ENCODE measurements at places on chromosomes 7 and 10.

DNA sequence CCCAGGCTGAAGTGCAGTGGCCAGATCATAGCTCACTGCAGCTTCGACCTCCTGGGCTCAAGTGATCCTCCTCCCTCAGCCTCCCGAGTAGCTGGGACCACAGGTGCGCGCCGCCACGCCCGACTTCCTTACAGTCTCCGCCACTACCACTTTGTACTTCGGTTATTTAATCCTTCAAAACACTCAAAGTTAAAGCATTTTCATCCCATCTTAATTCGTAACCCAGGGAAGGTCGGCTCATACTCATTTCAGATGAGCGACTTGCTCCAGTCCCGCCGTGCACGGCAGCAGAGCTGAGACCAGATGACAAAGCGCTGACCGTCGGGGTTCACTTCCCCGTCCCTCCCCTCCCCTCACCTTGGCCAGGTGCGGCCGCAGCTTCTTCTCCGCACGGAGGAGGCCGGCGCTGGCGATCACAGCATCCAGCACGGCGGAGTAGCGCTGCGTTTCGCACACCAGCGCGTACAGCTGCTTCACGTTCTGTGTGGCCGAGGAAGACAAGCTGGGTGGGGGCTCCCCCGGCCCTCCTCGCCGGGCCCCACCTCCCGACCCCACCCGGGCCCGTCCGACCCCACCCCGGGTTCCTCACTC lies 457 bp downstream of the NSUN5 start:
- no peak for DNase-seq

DNA sequence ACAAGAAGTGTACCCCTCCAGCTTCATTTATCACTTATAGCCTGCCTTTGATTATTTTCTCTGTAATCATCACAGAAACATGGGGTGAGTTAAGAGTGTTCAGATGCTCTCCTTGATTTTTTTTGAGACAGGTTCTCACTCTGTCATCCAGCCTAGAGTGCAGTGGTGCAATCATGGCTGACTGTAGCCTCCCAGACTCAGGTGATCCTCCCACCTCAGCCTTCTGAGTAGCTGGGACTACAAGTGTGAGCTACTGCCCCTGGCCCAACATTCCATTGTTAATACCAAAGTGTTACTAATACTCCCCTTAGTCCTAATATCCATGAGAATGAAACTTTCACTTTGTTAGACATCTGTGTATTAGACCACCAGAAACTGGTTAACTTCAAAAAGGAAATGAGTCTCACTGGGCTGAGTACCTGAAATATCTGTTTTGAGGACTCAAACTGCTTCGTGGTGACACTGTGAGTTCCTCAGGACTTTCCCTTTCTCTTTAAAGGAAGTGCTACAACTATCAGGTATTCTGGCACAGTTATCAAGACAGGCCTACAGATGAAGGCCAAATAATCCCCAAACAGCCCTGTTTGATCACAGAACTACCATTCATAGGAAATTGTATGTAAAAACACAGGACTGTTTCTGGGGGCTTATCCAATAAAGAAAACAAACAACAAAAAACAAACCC lies 20.5 kb upstream of the CFAP70 start:
- no peak for DNase-seq

- DNase-seq = no peak
These were observed 316.5 kb upstream of the PHF14 start for GRCh38 chr7:10657201-10657600.

DNA sequence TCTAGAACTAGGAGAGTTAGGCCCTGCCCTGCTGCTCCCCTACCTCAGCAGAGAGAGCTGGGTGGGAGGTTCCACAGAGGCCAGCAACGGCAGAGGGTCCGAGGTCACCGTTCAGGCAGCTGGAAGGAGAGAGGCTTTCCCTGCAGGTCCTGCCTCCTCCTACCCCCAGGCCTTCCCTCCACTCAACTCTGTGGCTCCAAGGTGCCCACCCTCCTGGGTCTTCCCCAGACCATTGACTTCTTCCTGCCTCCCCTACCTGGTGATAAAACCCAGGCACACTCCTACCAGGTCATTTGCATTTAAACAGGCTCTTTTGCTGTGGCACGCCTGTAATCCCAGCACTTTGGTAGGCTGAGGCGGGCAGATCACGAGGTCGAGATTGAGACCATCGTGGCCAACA lies 515.3 kb upstream of the FOXK1 start:
- no peak for DNase-seq

DNA sequence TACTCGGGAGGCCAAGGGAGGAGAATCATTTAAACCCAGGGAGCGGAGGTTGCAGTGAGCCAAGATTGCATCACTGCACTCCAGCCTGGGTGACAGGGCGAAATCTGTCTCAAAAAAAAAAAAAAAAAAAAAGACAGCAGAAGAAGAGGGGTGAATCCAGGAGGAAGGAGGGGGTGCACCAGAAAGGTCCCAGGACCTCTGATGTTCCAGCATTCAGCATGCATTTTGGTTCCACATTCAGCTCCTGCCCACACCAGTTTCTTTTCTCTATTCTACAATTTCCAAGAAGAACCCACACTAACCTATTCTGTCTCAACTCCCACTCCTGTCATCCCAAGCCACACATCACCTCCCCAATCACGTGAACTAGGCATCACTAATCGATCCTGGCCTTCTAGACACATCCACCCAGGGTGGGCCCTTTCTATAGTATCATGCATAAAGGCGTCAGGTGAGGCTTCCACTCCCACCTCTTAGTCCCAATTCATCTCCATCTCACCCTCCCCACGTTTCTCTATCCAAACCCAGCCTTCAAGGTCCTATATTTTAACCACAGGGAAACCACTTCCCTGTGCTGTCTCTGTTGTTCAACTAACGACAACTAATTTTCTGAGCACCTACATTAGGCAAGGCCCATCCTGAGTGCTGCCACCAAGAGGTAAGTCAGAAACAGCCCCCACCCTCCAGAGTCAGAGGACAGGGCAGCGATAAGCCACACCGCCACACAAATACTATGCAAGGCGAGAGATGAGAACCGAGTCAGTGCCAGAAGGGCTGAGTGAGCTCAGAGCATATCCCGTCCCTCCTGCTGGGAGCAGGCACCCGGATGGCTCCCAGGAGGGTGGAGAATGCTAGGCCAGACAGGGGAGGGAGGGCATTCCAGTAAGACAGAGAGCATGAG lies 2.2 kb downstream of the ANXA11 start:
- peak; percentile 39 for DNase-seq

DNA sequence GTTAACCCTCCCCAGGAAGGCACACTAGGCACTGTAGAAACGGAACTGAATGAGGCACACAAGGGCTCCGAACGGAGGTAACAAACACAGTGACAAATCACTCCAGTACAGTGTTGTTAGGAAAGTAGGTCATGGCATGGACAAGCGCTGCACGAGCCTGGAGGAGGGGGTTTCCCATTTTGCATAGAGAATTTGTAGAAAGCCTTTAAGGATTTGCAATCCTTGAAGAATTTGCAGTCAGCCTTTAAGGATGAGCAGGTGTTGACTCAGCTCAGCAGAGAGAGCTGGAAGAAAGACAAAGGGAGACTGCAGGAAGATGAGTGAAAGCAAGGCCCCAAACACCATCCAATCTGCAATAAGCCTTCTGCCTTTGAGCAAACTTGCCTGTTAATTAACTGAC lies 51.1 kb upstream of the PPP1R3C start:
- no peak for DNase-seq

GRCh38 chr7:41763626-41764025 lies 60.7 kb upstream of the INHBA start:
- no peak for DNase-seq

DNA sequence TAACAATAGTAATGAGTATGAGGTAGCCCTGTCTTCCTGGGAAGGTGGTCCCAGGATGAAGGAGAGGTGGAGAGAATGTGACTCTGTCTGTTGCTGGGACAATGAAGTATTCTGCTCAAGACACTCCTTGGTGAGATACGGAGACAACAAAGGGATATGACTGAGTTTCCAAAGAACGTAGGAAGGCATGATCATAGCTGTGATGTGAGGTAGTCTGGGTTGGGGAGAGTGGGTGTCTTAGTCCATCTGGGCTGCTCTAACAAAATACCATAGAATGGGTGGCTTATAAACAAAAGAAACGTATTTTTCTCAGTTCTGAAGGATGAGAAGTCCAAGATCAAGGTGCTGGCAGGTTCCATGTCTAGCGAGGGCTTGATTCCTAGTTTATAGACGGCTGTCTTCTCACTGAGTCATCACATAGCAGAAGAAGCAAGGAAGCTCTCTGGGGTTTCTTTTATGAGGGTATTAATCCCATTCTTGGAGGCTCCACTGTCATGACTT lies 84.9 kb upstream of the RHOBTB1 start:
- DNase-seq = no peak

- no peak for DNase-seq
These were observed 10.8 kb downstream of the ADCYAP1R1 start for GRCh38 chr7:31062746-31063435.

GRCh38 chr7:101970801-101971200 lies 153.4 kb downstream of the CUX1 start:
- no peak for DNase-seq

- DNase-seq = peak; percentile 81
These were observed 23.6 kb downstream of the DDIT4 start for GRCh38 chr10:72297281-72297804.

GRCh38 chr10:102509387-102509786 lies 5.6 kb downstream of the SUFU start:
- DNase-seq = no peak

GRCh38 chr10:95333997-95334804 lies 43.4 kb upstream of the PDLIM1 start:
- DNase-seq = no peak

DNA sequence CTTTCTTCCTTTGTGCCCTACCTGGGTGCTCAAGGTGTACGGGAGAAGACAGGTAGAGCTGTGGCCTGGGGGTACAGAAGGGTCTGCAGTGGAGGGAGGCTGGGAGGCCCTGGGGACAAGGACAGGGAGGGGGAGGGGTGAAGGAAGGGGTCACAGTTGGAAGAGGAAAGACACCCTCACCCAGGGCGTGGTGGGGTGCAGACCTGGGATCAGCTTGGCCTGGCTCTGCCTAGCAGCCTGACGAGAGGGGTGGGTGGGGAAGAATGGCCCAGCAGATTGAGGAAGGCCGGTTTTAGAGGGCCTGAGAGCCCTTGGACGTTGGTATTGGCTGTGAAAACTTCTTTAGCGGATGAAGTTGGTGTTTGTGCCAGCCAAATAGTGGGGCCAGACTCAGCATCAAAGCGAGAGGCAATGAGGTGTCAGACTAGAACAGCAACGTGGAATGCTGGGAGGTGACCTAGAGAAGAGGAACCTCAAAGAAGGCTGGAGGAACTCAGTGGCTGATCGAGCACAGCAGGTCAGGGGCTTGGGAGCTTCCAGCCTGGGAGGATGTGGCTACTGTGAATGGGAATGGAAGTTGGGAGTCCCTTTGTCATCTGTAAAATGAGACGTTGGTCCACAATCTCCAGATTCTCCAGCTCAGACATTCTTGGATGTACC lies 18.1 kb upstream of the TRIM8 start:
- DNase-seq = no peak

DNA sequence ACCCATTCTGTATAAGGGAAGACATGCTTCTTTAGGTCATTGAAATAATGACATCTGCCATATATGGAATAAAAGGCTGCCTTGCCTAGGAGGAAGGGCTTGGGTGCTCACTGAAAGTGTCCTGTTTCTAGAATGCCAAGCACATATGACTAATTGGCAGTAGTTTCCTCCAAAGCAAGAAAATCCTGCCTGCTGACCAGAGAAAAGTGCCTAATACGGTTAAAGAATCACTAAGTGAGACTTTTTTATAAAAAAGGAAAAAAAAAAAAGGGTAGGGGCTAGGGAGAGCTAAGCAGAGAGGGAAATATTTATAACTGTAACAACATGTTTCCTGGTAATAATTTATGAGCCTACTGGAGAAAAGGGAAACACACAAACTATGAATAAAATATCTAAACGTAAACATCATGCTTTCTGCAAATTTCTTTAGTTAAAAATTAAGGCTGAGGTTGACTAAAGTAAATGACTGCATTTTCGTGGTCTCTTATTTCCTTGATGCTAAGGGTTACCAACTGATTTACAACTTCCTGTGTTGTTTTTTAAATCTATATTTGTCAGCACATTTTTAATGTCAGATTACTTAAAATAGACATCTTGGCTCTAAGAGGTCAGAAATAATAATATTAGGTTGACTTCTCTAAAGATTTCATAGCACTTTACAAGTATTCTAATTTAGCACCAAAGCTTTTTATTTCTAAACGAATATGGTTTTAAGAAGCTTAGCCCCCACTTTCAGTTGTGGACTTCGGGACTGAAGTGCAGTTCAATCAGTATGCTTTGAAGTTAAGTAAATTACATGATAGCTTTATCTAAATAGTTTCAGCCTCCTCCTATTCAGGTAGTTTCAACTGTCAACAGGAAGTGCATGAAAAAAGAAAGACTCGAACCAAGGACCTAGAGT lies 89.6 kb downstream of the CABCOCO1 start:
- no peak for DNase-seq

All from stimulated activated CD4-positive, alpha-beta T cell treated with anti-CD3 and anti-CD28 coated beads, Interleukin-1b, Interleukin-23, amount 100 ng/mL, for 4 hours (primary cell).